ENCODE measurements at places on chromosomes 3 and 15.

GRCh38 chr3:109445210-109445609, 107.9 kb upstream of the DPPA4 start:
- no peak for DNase-seq

DNA sequence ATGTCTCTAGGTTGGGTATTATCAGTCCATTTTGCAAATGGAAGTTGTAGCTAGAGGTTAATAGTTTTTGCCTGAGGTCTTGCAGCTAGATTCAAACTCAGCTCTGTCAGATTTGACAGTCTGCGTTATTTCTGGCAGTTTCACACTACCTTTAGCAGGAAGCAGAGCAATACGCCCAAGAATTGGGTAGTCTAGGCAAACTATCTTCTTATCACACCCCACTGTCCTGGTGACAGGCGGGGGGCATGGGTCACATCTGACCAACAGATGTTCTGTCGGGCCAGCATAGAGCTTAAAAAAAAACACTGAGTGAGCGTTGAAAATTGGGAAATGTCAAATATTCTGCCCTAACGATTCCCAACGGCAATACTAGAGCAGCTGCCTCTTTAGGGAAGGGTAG, 5.7 kb downstream of the GPR160 start:
- no peak for DNase-seq

GRCh38 chr15:99410477-99410876, 155.3 kb upstream of the MEF2A start:
- no peak for DNase-seq

GRCh38 chr3:139326131-139326530, 17.7 kb upstream of the MRPS22 start:
- no peak for DNase-seq

- DNase-seq: no peak
Measured at GRCh38 chr3:54939557-54940300, 11.9 kb upstream of the LRTM1 start.

GRCh38 chr15:63166219-63166618, 8.9 kb upstream of the RPS27L start:
- no peak for DNase-seq

GRCh38 chr3:49238274-49239127, 38.5 kb downstream of the C3orf62 start:
- DNase-seq: no peak

DNA sequence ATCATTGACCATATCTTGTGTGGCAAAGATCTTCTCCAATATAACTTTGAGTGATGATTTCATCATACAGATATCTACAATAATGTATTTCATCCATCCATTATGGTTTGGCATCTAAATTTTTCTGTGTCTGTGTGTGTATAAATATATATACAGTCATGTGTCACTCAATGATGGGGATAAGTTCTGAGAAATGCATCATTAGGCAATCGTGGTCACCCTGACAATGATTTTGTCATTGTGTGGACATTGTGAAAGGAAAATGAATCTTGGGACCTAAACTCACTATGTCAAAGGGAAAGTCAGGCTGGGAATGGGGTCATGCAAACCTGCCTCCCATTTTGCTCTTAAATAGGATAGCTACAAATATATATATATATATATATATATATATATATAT, 12.4 kb downstream of the CFAP161 start:
- DNase-seq: no peak

GRCh38 chr3:129586746-129587430, 19.6 kb downstream of the PLXND1 start:
- no peak for DNase-seq

DNA sequence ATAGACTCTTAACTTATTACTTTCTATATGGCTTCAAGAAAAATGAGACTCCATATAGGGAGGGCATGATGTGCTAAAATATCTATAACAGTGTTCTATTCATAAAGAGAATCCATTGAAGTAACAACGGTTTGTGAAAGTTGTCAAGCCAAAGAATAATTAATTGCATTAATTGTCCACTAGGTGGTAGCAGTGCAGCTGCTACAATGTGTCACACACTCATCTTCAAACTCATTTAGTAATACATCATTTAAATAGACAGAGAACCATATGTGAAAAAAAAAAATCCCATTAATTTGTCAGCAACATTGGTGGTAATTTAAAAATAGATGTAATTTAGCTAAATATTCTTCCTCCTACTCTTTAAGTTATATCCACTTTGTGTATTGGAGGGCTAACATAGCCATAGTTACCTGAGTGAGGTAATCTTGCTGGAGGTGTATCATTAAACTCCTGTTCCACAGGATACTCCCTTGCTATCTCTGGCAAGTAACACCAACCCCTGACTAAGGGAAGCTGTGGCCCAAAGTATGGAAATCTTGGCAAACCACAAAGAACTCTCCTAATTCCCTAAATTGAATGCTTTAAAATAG, 3.7 kb upstream of the CPA3 start:
- no peak for DNase-seq

Data from activated CD8-positive, alpha-beta memory T cell treated with anti-CD3 and anti-CD28 coated beads for 48 hours (primary cell).